ENCODE measurements at places on chromosomes 3 and 15.

DNA sequence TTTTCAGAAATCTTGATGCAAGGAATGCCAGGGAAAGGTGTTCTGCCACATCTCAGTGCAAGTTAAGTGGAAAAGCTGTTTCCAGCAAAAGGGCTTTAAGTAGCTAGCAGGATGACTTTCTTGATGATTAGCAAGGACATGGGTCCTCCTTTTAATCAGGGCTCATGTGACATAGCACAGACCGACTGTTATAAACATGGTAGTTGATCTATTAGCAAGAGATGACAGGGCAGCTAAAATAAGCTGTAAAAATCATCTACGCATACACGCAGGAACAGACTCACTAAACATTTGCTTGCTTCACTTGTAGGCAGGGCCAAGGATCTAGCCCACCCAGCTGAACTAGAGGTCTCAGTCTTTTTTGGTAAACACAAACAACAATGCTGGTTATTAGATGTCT is 69.0 kb downstream of the GOLIM4 start:
- DNase-seq, result no peak

- no peak for DNase-seq
Measured at GRCh38 chr3:60920519-60920918, 330.7 kb downstream of the FHIT start.

DNA sequence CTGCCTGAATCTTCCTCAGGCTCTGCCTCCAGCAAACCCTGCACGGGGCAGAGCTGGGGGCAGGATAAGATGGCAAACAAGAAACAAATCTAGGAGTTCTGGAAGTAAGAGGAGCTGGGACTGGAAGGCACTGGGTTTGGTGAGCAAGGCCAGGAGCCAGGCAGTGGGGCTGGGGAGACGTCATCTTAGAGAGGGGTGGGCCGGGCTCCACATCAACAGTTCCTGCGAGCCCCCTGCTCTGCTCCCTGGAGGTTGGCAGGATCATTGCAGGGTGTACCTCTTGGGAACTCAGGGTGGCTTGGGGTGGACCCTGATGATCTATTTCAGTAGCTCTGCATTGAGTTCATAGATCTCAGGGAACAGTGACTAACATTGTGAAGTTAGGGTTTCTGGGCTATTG is 87.3 kb upstream of the PRR23E start:
- DNase-seq, result no peak

GRCh38 chr3:49729966-49730609 is 6.3 kb upstream of the GMPPB start:
- no peak for DNase-seq

DNA sequence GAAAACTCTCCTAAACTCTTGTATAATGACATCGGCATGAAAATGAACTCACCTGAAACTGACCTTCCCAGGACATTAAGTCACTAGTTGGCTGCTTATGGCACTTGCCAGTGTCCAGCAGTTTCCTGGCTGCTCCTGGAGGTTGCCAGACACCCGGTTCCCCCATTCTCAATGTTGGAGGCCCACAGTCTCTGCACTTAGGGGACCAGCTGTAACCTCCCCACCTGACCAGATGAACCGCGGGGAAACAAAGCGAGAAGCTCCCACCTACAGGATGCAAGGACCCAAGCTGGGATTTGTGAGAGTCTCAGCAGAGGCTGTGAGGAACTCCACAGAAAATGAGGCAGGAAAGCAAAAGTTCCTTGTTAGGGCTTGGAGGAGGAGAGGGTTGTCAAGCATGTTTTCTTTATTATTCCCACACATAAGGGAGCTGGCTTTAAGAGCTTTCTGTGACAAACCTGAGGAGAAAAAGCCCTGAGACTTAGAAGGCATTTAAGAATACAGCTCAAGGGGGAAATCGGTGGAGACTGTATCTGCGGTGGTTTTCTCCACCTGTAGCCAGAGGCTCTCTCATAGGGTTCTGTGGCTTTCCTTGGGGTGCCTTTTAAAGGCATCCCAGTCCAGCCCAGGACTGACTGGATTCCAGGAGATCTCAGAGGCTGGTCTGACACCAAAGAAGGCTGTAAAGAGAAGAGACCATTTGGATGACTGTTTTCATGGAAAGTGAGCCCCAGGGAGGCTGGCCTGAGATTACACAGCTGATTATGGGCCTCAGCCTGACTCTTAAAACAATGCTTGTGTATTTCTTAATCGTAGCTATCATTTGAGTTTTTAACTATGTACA is 4.6 kb downstream of the TPM1 start:
- no peak for DNase-seq

GRCh38 chr3:185308126-185308754 is 54.4 kb upstream of the EHHADH start:
- DNase-seq, result no peak

All from NCI-H1436 treated with DMSO at 0.1 percent for 48 hours (cell line).